Motor neuron (in vitro differentiated cells): ENCODE measurements at places on chromosomes 4 and X.
A peak's percentile ranks its signal among the peaks of the same experiment; 100 is the strongest.

DNA sequence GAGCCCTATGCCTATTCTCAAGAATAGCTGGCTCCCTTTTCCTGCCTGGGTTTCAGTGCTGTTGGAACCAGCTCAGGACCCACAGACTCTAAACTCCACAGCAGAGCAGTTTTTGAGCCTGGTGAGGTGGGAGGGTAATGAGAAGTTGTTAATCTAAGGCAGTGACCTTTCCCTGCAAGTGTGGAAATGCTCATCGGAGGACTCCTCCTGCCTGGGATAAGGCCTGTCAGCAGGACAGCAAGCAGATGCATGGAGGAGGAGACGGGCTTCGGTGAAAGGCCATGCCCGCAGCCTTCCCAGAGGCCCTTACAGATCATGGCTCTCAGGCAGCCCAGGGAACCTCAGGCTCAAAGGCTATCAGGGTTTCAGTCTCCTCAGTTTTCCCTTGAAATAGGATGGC is 70.0 kb upstream of the SHISA3 start:
- no peak for ATAC-seq

DNA sequence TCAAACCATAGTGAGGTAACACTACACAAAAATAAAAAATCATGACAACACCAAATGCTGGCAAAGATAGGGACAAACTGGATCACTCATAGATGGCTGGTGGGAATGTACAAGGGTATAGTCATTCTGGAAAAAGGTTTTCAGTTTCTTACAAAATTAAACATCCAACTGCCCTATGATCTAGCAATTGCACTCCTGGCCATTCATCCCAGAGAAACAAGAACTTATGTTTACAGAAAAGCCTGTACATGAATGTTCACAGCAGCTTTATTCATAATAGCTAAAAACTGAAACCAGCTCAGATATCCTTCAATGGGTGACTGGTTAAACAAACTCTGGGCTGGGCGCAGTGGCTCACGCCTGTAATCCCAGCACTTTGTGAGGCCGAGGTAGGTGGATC is 43.3 kb downstream of the NYX start:
- ATAC-seq, result no peak

GRCh38 chrX:72159769-72160168 is 21.8 kb upstream of the PIN4 start:
- no peak for ATAC-seq

GRCh38 chr4:5952975-5953951 is 60.4 kb upstream of the CRMP1 start:
- ATAC-seq, result no peak

DNA sequence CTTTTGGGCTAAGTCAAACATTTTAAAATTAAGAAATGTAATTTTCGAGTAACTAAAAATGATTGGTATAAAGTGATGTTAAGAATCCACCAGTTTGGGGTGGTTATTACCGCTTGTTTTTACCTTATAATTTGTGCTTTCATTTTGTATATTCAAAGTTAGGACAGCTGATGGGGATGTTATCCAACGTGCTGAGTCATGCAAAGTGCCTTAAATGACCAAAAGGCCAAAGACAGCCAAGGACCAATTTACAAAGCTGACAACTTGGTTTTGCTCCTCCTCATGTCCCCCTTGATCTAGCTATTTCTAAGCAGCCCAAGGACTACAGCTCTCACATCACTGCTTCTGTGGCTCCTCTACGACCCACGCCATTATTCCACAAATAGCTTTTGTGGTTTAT is 181.4 kb upstream of the PCDH7 start:
- ATAC-seq, result no peak

DNA sequence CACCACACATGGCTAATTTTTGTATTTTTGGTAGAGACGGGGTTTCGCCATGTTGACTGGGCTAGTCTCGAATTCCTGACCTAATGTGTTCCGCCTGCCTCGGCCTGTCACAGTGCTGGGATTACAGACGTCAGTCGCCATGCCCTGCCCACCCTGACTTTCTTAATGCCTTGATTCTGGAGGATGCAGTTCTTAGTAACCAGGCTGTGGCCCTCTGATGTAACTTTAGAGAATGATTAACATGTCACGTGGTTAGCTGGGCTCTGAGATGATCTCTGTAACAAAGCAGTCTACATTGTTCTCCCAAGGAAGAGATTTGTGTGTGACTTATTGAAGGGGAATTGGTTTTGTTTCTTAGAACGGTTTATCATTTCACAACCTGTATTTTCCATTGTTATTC is 30.6 kb downstream of the ANK2 start:
- peak; percentile 90 for ATAC-seq

- ATAC-seq, result peak; percentile 26
These were observed 42.1 kb upstream of the HOPX start for GRCh38 chr4:56723201-56723605.

GRCh38 chr4:119657111-119657611 is 28.6 kb upstream of the PDE5A start:
- no peak for ATAC-seq

- no peak for ATAC-seq
These were observed 287.9 kb downstream of the PPP1R2C start for GRCh38 chrX:42490111-42490510.

GRCh38 chrX:15194146-15194545 is 75.7 kb downstream of the ASB9 start:
- no peak for ATAC-seq

DNA sequence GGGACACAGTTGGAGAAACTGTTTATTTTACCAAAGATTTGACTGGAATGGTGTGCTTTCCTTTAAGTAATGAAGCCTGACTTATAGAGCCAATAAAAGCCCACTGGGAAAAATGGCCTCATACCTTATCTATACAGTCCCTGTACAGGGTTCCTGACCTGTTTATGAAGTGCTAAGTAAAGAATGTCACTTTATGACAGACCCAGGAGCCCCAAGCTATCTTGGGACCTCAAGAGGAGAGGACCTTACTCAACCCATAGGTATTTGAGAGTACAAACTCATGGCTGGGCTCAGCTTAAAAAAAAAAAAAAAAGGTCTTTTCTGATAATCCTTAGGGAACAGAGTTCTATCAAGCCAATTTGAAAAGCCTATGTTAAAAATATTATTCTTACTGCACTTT is 1389.3 kb downstream of the RAPGEF2 start:
- ATAC-seq, result no peak

GRCh38 chrX:132491191-132491590 is 2.4 kb upstream of the MBNL3 start:
- ATAC-seq, result no peak

GRCh38 chrX:8627796-8628195 is 104.1 kb downstream of the ANOS1 start:
- no peak for ATAC-seq

- no peak for ATAC-seq
These were observed 18.6 kb upstream of the ZIC3 start for GRCh38 chrX:137547291-137547690.
